CD4-positive, alpha-beta T cell treated with Interleukin-12 subunit alpha and Interleukin-12 subunit beta, for 1 hour (primary cell): ENCODE measurements at places on chromosomes 7 and 10.

DNA sequence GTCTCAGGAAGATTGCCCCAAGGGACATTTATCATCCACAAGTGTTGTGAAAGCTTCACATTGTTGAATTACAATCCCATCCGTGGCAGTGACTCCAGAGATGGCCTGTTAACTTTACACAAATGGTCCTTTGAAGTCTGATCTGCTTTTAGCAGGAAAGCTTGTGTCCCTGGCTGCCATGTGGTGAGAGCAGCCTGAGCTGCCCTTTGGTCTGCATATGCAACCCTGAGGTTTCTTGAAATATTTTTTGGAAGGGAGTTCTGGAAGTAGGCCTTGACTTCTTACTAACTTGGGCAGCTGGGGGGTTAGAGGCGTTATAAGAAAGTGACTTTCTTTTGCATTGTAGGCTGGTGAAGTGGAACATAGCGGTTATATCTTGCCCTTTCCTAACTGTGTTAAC is 41.3 kb upstream of the FAM180A start:
- DNase-seq: no peak

GRCh38 chr7:24732646-24733413 is 24.4 kb downstream of the GSDME start:
- DNase-seq: no peak

GRCh38 chr7:150325110-150325611 is 1.8 kb upstream of the ACTR3C start:
- DNase-seq: no peak

- DNase-seq: peak; percentile 53
Measured at GRCh38 chr7:92633211-92633906, 43.2 kb upstream of the FAM133B start.

- DNase-seq: no peak
Measured at GRCh38 chr7:37108615-37109014, 340.0 kb downstream of the ELMO1 start.

- DNase-seq: peak; percentile 1
Measured at GRCh38 chr10:111146025-111146640, 69.3 kb downstream of the ADRA2A start.

GRCh38 chr10:130743751-130744271 is 567.7 kb downstream of the TCERG1L start:
- DNase-seq: no peak
